ENCODE measurements at places on chromosomes 11 and 22.
A peak's percentile ranks its signal among the peaks of the same experiment; 100 is the strongest.

- DNase-seq = no peak
These were observed 24.2 kb upstream of the ANKK1 start for GRCh38 chr11:113363406-113363805.

DNA sequence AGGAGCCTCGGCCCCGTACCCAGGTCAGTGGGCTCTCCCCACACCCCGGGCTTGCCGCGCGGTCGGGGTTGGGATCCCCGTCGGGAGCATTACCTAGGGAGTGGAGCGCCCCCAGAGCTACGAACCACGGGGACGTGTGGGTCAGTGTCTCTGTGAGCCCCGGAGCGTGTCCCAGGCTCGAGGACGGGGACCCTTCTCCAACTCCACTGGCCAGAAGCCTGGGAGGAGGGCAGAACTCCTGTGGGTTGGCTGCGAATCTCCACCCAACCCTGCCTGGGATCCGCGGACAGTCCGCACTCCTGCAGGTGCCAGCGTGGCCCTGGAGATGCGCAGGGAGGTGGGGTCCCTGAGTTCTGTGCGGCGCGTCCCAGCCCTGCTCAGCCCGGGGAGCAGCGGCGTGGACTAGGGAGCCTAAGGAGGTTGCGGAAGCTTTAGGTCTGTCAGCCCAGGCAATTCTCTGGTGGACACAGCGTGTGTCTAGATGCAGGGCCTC lies 346 bp downstream of the PPFIBP2 start:
- peak; percentile 26 for DNase-seq

- DNase-seq = no peak
These were observed 81.2 kb downstream of the PACS1 start for GRCh38 chr11:66151273-66151672.

GRCh38 chr22:42294034-42294985 lies 23.9 kb upstream of the TCF20 start:
- DNase-seq = peak; percentile 56

DNA sequence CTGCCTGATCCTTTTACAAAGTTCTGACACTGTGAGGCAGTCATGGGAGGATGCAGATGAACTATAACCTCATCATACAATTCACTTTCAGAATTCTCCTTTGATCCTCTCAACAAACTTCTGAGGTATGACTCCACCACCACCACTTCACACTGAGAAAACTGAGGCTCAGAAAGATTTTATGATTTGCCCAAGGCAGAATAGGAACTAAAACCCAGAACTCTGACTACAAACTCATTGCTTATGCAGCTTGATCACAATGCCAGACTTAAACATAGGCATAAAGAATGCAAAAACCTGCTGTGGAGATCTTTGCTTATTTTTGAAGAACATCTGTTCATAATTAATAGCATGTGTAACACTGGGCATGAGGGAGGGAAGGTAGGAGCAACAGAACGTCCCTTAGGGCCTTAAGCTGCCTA lies 20.4 kb downstream of the FAM168A start:
- peak; percentile 2 for DNase-seq

- DNase-seq = no peak
These were observed 151.6 kb upstream of the BLID start for GRCh38 chr11:122267602-122268001.

GRCh38 chr11:116084511-116084910 lies 580.3 kb upstream of the CADM1 start:
- DNase-seq = no peak

GRCh38 chr11:83157594-83158356 lies 844 bp downstream of the PCF11 start:
- peak; percentile 47 for DNase-seq

Data from naive thymus-derived CD4-positive, alpha-beta T cell (primary cell).